ENCODE measurements at places on chromosomes 16 and 17.

GRCh38 chr17:1611715-1612114 is 16.9 kb downstream of the SLC43A2 start:
- no peak for DNase-seq

- no peak for DNase-seq
Measured at GRCh38 chr17:7097940-7098339, 16.7 kb downstream of the ASGR2 start.

DNA sequence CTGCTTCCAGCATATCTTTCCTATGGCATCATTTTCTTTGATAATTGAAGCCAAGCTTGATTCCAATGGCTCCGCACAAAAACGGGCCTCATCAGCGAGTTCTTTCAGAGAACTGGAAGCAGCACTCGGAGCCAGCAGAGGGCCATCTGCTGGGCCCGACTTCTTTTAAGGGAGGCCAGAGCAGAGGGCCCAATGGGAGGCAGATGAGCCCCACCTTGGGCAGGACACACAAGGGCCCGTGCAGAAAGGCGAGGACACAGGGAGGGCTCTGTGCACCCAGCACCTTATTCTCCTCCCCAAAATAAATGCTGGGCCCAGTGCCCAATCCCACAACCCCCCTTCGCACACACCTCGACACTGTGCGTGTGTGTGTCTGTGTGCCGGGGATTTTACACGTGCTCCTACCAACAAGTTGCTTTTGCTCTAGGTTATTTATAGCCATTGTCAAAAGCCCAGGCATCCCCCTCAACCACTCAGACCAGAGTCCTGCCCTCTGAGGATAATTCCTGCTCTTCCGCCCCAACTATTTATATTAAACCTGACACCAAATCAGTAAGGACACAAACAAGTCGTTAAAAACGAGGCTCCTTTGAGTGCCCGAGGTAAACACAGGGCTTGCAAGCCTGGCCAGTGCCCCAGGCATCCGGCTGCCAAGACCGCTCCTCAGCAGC is 6.8 kb downstream of the AXIN2 start:
- no peak for DNase-seq

DNA sequence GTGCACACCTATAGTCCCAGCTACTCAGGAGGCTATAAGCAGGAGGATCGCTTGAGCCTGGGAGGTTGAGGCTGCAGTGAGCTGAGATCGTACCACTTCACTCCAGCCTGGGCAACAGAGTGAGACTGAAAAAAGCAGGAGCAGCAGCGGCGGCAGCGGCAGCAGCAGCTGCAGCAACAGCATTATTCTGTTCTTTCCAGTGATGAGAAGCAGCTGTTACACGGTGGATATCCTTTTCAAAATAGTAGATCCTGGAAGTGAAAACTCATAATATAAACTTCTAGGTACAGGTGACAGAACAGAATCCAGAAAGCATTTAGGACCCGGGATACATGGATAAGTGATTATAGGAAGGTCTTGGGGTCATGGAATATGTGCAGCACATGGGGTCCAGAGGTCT is 17.8 kb upstream of the HNF1B start:
- DNase-seq, result no peak

DNA sequence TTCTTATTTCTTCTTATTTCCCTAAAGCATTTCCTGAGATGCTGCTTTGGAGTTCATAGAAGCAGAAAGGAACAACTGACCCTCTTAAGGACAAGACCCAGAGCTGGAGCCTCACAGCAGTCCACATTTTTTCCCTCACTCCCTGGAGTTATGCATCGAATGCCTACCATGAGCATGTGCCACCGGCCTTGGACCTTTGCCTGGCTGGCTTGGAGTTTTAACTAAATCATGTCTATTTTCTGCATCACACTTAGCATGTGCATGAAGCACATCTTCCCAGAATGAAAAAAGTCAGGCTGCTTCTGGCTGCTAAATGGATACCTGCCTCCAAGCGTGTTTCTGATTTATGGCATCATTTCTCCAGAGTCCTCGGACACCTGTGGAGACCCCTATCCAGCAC is 104.5 kb downstream of the SPACA3 start:
- DNase-seq, result no peak

- no peak for DNase-seq
Measured at GRCh38 chr17:81020767-81021497, 14.0 kb upstream of the BAIAP2 start.

- DNase-seq, result no peak
Measured at GRCh38 chr16:47965439-47965838, 190.4 kb downstream of the ABCC12 start.

GRCh38 chr17:82386881-82387704 is 15.5 kb downstream of the UTS2R start:
- DNase-seq, result no peak

DNA sequence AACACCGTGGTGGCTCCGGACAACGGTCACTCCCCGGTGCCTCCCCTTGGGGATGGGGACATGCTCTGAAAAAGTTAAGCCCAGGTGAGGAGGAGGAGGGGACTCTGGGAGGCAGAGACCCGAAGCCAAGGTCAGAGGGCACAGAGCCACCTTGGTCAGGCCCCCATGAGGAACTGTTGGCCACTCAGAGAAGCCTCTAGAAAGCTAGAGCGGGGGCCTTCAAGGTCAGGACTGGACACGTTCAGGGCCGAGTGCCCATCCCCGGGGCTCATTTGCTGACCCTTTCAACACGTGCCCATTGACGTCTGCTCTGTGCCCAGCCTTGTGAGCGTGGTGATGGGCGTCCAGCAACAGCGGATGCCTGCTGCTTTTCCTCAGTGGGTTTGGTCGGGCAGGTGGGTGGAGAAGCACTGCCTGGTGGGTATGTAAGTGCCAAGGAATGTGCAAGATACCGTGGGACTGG is 38.2 kb downstream of the HASPIN start:
- no peak for DNase-seq

DNA sequence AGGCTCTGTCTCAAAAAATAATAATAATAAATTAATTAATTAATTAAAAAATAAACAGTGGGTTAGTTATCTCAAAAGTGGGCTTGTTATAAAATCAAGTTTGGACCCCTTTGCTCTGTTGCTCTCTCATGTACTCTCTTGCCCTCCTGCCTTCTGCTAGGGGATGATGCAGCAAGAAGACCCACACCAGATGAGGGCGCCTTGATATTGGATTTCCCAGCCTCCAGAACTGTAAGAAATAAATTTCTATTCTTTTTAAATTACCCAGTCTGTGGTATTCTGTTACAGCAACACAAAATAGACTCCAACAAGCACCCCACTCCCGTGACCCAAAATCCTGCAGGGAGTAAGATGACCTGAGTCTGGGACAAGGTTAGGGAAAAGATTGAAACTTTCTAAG is 2.1 kb upstream of the ZNF652 start:
- no peak for DNase-seq

DNA sequence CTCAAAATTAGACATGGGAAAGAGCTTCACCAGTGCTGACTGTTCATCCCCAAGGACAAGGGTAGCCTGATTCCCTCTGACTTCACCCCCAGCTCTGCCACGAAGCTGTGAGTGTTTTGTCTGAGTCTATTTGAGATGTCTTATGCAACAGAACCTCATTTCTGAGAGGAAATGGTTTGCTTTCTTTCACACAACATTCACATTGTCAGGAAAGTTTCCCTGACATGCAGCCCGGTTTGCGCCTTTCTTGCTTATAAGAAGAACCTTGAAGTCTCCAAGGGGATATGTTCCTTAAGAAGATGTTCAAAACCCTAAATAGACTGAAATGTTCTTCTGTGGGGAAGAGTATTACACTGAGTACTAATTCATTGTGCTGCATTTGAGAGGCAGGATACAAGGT is 300.5 kb upstream of the CCL2 start:
- DNase-seq, result no peak

DNA sequence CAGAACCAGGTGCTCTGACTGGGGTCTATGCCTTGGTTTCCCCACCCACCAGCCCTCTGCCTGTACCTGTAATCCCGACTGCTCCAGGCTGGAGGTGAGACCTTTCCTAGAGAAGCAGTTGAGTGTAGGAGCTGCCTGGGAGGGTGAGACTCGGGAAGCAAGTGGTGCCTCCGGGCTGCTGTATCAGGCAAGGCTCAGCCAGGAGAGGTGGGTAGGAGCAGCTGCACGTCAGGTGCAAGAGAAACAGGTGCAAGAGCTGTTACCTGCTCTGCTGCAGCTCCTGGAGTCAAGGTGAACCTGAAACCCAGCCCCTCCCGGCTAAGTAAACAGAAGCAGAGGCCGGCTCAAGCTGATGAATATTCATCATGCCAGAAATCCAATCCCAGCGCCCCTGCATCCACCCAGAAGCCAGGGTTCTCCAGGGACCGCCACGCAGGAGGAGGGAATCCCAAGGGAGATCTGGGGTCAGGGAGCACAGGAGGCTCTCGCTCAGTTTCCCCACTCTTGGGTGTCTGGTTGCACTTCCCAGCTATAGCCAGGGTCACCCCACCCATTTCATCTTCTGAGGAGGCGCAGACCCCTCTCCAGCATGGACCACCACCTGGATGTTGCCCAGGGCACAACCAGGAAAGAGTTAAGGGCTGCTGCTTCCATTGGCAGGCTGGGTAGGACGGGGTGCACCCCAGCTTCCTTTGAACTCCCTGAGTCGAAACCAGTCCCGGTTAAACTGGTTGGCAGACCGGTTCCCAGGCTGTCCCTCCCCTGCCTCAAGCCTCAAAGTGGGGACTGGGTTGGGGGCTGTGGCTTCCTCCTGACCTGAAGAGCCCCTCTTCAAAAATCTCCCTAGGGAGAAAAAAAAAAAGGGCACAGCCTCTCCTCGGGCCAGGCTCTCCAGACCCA is at the start of gene PRR15L:
TSS of gene PRR15L (minus strand) at position 293 of the 900 bp plus-strand sequence. CDS start 4,649 bp downstream, outside the sequence.
- DNase-seq, result no peak

DNA sequence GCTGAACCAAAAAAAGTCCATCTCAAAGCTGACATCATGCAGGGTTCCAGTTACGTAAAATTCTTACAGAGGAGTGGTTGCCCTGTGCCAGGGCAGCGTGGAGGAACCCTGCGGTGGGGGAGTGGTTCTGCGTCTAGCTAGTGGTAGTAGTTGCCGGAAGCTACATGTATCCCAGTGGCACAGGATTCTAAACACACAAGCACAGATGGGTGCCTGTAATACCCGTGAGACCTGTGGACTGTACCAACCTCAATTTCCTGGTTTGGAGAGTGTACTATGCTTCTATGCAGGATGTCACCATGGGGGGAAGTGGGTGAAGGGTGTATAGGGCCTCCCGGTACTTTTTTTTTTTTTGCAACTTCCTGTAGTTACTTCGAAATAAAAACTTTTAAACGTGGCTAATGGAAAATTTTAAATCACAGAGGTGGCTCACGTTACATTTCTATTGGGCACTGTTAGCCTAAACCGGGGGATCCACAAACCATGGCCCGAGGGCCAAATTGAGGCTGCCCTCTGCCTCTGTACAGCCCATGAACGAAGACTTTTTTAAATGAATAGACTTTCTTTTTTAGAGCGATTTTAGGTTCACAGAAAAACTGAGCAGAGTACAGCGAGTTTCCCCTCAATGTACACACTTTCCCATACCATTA is 38.5 kb downstream of the TBC1D16 start:
- DNase-seq, result peak; percentile 60

DNA sequence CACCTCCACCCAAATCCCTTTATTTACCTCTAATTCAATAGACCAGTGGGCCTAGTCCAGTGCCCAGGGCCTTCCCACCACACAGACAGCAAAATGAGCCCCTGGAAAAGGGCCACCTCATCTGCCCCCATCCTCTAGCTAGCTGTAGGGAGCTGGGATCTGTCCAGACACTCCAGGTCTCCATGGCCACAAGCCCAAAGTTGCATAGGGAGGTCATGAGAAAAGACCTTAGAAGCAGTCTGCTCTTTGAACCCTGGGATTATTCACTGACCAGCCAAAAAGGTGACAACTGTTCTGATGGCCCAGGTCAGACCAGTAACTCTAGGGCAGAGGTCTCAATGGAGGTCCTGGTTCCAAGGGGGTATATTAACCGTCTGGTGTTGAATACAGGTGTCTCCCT is 2.0 kb downstream of the CUEDC1 start:
- no peak for DNase-seq

GRCh38 chr16:61024180-61024900 is 1011.9 kb downstream of the CDH8 start:
- no peak for DNase-seq

GRCh38 chr17:73007407-73007806 is 85.1 kb downstream of the SLC39A11 start:
- no peak for DNase-seq

DNA sequence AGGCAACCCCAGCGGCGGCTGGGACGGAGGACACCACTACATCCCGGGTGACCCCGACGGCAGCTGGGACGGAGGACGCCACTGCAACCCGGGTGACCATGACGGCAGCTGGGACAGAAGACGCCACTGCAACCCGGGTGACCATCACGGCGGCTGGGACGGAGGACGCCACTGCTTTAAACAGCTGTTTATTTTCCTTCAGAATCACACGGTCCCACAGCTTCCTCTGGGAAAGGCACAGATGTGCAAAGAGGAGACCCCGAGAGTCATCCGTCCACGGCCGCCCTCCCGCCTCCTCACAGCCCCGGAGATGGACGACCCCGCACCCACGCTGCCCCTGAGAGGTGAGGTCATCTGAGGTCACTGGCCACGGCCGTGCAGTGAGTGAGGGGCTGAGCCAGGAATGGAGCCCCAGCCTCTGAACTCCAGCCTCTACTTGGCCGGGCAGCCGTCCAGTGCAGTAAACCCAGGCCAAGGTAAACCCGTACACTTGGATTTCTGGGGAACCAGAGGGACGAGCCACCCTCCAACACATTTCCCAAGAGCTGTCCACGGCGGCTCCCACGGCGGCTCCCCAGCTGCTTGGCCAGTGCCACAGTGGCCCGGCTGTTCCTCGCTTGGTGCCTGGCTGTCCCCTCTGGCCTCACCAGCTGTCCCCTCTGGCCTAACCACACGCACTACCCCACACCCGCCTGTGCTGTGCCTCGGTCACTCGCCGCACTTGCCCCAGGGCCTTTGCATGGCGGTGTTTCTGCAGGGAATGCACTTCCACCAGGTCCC is 43.2 kb upstream of the PABPN1L start:
- DNase-seq, result no peak

DNA sequence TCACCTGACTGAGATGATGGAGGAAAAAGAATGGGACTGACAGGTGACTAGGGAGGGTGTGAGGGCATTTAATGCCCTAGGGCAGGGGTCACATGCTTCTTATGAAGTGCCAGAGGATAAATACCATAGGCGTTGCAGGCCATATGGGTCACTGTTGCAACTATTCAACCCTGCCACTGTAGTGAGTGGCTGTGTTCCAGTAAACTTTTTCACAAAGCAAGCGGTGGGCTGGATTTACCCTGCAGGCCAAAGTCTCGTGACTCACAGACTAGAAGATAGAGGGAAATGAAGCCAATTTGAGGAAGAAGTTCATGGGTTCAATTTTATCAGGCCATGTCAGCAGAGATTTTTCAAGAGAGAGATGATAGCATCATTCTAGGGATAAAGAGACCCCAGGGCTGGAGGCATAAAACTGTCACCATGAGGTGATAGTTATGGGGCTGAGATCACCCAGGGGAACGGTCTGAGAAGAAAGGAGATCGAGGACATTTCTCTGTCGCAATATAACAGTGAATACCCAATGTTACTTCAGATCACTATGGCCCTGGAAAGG is 8.6 kb downstream of the ARHGAP17 start:
- DNase-seq, result no peak

DNA sequence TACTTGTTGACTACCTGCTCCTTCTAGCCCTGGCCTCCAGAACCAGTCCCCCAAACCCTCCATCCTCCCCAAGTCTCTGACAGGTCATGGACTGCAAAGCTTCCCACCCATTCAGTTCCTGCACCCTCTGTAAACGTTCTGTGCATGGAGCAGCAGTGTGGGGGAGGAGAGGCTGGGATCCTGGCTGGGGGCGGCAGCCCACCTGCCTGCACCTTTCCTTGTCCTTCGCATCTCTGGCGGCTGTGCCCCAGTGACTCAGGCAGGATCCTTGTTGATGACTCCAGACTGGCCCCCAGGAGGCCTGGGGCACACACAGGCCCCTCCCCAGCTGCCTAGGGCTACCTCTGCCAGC is 1.6 kb upstream of the PKMYT1 start:
- no peak for DNase-seq
